Epithelial cell of umbilical artery (primary cell): ENCODE measurements at places on chromosomes 1 and 21. TPM values are rescaled to one million over a fixed set of nuclear protein-coding genes. Genes with fewer than 3 reads are reported as not detected.

Gene CYP4A11
- not detected in 2 replicates for total RNA-seq

Gene IL20
- total RNA-seq = not detected in 2 replicates

Gene TRABD2B
- not detected in 2 replicates for total RNA-seq

Gene CCDC185
- under 0.01 TPM in 1 of 2 replicates, not detected in the other for total RNA-seq

Gene HSD3B2
- total RNA-seq = not detected in 2 replicates

Gene STPG1
- total RNA-seq = 2.3 and 4.1 TPM in 2 replicates

Gene OR2T11
- total RNA-seq = not detected in 2 replicates

Gene KAZN
- 0.76 and 0.97 TPM in 2 replicates for total RNA-seq

Gene TLCD4
- total RNA-seq = under 0.01 TPM in 1 of 2 replicates, not detected in the other

Gene NTRK1
- total RNA-seq = under 0.01 TPM in 1 of 2 replicates, not detected in the other

Gene ARHGEF10L
- 5.6 and 5.8 TPM in 2 replicates for total RNA-seq

Gene SCMH1
- 8.1 and 11.9 TPM in 2 replicates for total RNA-seq

Gene TMEM52
- not detected in 2 replicates for total RNA-seq

Gene OLFML2B
- total RNA-seq = 0.32 TPM in 1 of 2 replicates, not detected in the other

Gene KIF14
- 8.8 and 10.9 TPM in 2 replicates for total RNA-seq

Gene GRIK3
- total RNA-seq = not detected in 2 replicates

Gene LCE1A
- not detected in 2 replicates for total RNA-seq

Gene MLLT11
- 3.8 and 5.8 TPM in 2 replicates for total RNA-seq

Gene MRPS21
- total RNA-seq = 52.0 and 80.7 TPM in 2 replicates

Gene SUMO3
- 88.0 and 101 TPM in 2 replicates for total RNA-seq

Gene CLCNKB
- not detected in 2 replicates for total RNA-seq

Gene CSRP1
- total RNA-seq = 688 and 952 TPM in 2 replicates

Gene TMIGD3
- total RNA-seq = 0.32 TPM in 1 of 2 replicates, not detected in the other

Gene PRR9
- not detected in 2 replicates for total RNA-seq

Gene TRPM2
- not detected in 2 replicates for total RNA-seq

Gene IL6R
- 0.65 and 4.1 TPM in 2 replicates for total RNA-seq
